ENCODE measurements at places on chromosomes 4 and X.

- no peak for DNase-seq
These were observed 5.5 kb downstream of the SEC31A start for GRCh38 chr4:82885410-82885809.

GRCh38 chrX:72545990-72546389 is 26.7 kb downstream of the HDAC8 start:
- no peak for DNase-seq

GRCh38 chrX:119647552-119648420 is 41.6 kb upstream of the NKRF start:
- DNase-seq: no peak

DNA sequence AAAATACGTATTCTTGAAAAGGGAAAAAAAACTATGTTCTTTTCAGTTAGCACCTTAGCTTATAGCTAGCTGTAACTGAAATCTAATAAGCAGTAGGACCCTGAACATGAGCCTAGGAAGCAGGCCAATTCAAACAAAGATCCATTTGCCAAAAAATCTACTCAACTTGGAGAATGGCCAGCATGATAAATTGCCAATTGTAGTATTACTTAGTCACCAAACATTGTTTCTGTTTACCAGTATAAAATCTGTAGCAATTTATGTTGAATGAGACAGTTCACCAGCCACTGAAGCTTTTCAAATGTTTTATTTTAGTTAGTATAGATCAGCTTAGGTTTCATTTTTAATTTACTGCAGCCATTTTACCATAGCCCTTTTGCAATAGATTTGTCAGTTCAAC is 323.6 kb upstream of the DIPK2B start:
- DNase-seq: no peak

- DNase-seq: no peak
These were observed 38.6 kb downstream of the TSC22D3 start for GRCh38 chrX:107736781-107737531.

- DNase-seq: no peak
These were observed 349.7 kb upstream of the NOCT start for GRCh38 chr4:138665851-138666250.
